NCI-H1417 treated with DMSO at 0.1 percent for 48 hours (cell line): ENCODE measurements at places on chromosomes 16 and 17.

- DNase-seq = no peak
Measured at GRCh38 chr17:2724784-2725164, 13.2 kb upstream of the CLUH start.

DNA sequence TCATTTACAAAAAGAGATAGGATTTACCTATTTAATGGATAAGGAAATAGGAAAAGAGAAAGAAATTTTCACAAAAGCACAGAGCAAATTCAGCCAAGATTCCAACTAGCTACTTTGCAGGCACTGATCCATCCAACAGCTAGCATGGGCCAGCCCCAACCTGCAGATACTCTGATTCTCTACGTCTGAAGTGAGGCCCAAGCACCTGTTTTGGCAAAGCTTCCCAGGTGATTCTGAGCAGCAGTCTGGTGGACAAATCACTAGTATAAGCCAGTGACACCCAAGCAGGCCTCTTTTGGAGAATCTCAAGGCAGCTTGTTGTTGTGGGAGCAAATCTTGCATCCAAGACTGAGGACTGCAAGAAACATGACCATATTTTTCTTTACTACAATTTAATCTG is 20.9 kb upstream of the CALB2 start:
- no peak for DNase-seq

DNA sequence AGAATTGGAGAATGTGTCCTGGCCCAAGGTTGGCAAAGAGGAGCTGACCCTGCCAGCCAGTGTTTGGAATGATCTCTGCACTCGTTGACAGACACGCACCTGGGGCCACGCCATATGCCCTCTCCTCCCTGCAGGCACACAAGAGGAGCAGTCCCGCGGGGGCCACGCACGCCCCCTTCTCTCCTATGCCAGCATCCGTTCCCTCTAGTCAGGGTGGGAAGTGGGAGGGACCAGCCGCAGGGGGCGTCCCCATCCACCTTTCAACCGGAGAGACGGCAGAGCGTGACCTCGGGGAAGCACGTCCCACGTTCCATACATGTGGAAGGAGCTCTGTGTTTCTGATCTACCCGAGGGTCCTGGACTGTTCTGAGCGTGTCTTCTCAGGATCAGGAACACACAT is 86.9 kb upstream of the ZNF750 start:
- DNase-seq = no peak

DNA sequence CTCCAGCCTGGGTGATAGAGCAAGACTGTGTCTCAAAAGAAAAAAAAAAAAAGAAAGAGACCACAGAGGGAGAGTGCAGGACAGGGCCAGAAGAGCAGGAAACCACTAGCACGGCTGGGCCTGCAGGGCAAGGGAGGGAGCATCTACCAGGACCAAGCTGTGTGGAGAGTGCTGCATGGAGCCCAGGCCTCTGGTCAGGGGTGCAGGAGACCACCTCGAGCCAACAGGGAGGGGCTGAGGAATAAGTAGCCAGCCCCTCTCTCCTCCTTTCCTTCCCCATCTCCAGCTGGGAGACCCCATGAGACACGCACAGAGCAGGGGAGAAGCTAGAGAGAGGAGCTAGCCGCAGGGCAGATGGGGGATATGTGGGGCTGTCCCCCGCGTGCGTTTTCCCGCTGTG is 67.0 kb upstream of the DNAH17 start:
- no peak for DNase-seq

DNA sequence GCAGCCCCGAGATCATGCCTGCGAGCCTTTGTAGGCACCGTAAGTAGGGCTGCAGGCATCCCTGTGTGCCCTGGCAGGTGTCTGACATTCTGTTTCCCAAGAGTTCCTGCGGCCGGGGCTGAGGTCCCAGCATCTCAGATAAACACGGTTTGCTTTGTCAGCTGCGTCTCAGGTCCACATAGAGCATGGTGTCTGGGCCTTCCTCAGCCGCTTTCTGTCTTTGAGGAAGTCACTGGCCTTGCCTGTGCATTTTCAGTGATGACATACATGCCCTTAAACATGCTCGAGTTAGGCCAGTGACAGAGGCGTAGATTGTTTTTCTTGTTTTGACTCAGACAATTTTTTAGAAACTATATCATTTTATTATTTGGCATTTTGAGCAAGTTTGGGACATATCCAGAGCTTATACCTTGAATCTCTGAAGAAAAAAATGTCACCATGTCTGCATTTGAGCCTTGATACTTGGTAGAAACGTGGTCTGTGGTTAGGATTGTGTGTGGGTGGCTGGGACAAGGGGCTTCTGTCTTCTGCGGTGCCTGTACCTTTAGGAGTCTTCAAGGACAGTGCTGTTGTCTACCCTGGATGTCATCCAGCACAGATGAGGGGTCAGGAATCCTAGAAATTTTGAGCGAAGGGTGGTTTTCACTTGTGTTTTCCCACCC is 105.8 kb downstream of the SNX29 start:
- no peak for DNase-seq
